ENCODE measurements at places on chromosomes 11 and 22. TPM values are rescaled to one million over a fixed set of nuclear protein-coding genes. Genes with fewer than 3 reads are reported as not detected.
A peak's percentile ranks its signal among the peaks of the same experiment; 100 is the strongest.

- DNase-seq: peak; percentile 37
Measured at GRCh38 chr11:6629892-6630631, 10.8 kb upstream of the TPP1 start.

DNA sequence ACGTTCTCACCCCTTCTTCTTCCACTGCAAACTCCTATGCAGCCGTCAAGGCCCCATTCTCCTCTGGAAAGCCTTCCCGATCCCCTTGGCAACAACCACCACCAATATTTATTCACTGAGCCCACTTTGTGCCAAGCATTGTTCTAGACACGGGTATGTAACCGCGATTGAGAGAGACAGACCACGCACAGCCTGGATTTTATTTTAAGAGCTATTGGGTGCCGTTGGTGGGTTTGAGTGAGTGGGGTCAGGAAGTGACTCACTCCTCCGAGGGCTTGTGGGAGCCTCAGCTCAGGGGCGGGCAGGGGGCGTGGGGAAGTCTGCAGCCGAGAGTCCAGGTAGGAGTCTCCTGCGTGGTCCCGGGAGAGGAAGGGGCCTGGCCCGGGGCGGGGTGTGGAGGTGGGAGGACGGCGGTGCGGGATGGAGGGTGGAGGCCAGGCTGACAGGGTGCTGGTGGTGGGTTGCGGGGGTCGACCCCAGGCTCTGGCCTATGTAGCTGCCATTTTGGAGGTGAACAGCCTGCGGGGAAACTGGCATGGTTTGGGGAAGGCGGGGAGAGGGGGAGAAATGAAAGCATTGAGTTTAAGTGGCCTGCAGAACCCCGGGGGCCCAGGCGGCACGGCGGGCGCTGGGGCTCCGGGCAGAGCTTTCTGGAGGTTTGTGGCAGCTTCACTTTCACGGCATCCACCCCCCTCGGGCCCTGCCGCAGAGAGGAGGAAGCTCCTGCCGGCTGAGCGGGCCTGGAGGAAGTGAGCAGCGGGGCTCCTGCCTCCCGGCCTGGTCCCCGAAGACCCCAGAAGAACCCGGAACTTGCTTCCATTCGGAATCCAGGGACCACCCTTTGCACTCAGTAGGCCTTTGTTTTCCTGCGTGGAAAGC lies 547 bp downstream of the PARVG start:
- no peak for DNase-seq

GRCh38 chr11:88181776-88182175 lies 6.5 kb upstream of the RAB38 start:
- no peak for DNase-seq

DNA sequence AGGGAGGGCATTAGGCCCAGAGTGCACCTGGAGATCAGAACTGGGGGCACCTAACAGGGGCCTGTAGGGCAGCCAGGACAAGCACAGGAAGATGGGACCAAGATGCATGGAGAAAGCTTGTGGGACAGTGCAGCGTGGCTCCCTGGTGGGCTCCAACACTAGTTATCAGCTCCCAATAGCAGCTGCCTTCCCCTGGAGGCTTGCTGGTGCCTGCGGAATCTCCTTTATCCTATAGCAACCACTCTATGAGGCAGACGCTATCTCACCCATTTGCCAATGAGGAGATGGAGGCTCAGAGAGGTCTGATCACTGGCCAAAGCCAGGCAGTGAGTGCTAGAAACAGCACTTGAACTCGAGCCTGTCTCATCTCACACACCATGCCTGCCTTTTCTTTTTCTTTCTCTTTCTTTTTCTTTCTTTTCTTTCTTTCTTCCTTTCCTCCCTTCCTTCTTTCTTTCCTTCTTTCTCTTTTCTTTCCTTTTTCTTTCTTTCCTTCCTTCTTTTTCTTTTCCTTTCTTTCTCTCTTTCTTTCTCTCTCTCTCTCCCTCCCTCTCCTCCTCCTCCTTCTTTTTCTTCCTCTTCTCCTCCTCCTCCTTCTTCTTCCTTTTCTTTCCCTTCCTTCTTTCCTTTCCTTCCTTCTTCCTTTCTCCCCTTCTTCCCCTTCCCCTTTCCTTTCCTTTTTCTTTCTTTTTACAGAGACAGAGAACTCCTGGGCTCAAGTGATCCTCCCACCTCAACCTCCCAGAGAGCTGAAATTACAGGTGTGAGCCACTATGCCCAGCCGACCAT lies 16.1 kb upstream of the SEC14L4 start:
- DNase-seq: no peak

- DNase-seq: no peak
Measured at GRCh38 chr22:33553493-33553892, 366.8 kb downstream of the LARGE1 start.

DNA sequence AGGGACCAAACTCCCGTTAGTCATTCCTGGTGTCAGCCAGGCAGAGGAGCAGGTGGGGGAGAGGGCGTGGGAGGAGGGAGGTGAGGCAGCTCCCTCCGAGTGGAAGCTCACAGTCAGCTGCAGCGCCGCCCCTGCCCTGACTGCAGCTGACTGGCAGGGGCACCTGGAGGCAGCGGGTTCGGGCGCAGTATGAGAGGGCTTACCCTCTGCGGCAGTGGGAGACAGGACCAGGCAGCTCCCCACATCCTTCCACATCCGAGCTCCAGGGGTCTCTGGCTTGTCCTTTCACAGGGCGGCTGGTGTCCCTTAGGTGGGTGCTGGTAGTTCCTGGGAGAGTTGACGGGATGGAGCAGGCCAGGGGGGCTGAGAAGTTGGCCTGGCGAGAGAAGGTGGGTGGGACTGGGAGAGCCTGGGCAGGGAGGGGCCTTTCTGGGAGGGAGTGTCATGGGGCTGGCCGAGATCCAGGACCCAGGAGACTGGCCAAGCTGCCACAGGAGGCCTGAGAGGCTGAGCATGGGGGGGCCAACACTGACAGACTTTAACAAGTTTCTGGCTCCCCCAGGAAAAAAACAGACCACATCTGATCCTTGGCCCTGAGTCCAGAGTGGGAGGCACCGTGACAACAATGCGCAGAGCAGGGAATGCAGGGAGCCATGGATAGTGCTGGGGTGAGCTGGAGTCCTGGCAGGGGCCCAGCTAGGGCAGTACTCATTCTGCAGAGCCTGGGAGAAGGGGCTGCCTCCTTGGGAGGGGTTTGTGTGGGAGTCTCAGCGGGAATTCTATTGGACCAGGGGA lies 4.9 kb downstream of the ADORA2A start:
- peak; percentile 82 for DNase-seq

GRCh38 chr22:31615491-31615860 lies 46.5 kb downstream of the PISD start:
- DNase-seq: no peak

DNA sequence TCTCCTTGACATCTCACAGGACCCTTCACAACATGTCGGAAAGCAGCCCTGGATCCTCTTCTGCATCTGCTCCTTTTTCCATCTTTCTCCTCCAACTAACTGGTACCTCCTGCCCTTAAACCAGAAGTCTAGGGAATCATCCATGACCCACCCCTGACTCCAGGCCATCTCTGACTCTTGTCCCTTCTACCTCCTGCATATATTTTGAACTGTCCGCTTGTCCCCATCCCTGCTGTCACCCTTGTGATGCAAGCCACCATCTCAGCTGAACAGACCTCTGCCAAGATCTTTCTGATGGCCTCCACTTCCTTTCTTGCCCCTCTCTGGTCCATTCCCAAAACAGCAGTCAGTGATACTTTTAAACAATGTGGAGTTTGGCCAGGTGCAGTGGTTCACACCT lies 7.0 kb downstream of the RIBC2 start:
- peak; percentile 28 for DNase-seq

DNA sequence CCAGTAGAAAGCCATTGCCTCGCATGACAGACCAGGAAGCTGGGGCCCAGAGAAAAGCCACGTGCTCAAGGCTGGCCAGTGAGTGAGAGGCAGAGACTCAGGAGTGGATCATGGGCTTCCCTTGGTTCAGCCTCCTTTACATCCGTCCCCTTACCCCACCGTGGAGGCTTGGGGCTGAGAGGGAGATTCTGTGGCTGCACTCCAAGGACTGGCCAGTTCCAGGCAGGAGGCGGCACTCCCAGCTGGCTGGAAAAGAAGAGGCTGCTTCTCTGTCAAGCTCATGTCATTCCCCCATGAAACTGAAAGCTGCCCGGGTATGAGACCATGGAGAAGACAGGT lies 6.6 kb upstream of the ASCL2 start:
- DNase-seq: peak; percentile 37

GRCh38 chr11:46457659-46458424 lies 66.3 kb upstream of the CHRM4 start:
- no peak for DNase-seq

Gene ANKK1
- 1.4 TPM for total RNA-seq

Gene SPCS2
- 151 TPM for total RNA-seq

DNA sequence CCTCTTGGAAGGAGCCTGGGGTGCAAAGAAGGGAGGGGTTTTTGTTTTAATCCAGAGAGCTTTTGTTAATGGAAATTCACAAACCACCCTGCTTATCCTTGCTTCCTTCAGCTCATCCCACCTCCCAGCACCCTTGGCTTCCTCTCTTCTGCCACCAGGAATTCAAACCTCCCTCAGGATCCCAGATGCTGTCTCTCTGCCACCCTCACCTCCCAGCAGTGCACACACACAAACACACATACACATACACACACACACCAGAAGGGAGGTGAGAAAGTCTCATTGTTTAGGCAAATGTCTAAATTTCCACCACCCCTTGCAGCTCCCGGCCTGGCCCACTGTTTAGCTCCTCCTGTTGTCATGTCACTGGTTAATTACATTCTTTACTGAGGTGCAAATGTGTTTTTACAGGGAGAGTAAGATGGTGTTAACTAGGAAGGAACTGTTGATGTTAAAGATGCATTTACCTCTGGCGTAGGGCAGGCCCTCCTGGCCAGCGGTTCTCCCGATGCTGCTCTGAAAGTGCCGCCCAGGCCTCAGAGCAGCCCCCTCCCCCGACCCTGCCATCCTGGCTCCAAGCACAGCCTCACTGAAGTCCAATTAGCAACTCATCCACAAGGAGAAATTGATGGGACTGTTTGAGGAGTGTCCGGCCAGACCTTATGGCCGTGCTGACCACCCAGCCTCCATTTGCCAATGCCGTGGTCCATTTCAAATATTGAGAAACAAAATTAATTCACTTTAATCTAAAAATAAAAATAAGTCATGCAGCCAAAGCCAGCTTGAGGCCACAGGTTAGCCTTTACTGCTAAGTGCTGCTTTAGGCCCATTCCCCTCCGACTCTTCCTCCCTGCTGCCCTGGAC lies 165.4 kb downstream of the FEZ1 start:
- no peak for DNase-seq

Data from ureter (tissue), 1 donor.